ENCODE measurements at places on chromosomes 2 and 18. TPM values are rescaled to one million over a fixed set of nuclear protein-coding genes. Genes with fewer than 3 reads are reported as not detected.

- DNase-seq, result no peak
Measured at GRCh38 chr18:29218091-29218490, 1041.2 kb upstream of the CDH2 start.

DNA sequence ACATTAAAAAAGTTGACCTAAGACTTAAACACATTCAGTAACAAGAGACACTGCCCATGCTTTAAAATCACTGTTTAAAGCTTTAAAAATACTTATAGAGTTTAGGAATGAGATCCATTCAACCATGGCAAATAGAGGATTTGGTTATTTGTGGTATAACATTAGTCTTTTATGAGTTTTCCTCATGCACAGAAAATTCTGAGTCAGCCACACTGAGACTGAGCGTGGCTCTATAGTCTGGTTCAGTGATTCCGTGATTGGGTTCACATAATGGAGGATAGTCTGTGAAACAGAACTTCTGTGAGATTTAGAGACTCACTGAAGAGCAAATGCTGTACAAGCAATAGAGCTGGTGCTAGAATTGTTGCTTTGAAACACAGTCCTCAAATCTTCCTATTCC is 1502.4 kb upstream of the PIK3C3 start:
- no peak for DNase-seq

- no peak for DNase-seq
Measured at GRCh38 chr2:223894968-223895367, 50.2 kb downstream of the WDFY1 start.

Gene NEMP2
- 5.3 TPM for total RNA-seq

Gene SERPINB10
- total RNA-seq, result not detected

DNA sequence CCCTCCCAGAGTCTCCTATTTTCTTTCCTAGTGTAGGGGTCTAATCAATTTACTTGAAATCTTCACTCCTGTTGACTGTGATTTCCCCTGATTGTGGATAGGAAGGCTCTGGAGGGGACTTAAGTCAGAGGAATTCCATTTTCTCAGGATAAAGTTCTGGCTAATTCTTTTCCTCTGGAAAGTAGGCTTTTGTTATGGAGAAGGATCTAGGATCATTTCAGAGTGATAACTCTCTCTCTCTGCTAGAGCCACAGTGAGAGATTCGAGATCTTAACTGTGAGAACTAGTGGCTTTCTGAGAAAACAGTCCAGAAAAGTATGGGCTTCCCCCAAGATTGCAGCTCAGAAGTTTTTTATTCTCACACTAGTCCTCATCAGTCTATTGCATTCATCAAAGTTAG is 163.9 kb upstream of the TFPI start:
- no peak for DNase-seq

DNA sequence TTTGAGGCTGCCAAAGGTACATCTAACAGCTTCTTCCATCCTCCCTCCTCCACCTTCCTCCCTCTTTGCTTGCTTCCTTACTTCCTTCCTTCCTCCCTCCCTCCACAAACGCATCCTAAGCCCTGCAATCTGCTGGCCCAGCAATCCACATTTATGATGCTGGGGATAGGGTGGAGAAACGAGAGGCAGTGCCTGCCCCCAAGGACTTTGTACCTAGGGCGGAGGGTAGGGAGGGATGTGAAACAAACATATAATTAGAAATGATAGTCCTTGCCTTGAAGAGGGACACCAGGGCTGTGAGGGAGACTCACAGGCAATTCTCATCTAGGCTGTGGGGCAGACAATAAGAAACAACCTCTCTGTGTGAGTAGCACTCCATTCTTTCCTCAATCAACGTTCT is 188.3 kb downstream of the ANKRD30B start:
- no peak for DNase-seq

Gene LBH
- 25.7 TPM for total RNA-seq

- peak; percentile 40 for DNase-seq
Measured at GRCh38 chr2:10498525-10499274, 50.6 kb upstream of the ODC1 start.

- no peak for DNase-seq
Measured at GRCh38 chr2:168453404-168453803, 2.7 kb upstream of the CERS6 start.

GRCh38 chr2:150480241-150480640 is 7.2 kb downstream of the RND3 start:
- no peak for DNase-seq

Gene EPAS1
- total RNA-seq, result 3.7 TPM

Gene CCDC121
- 1.5 TPM for total RNA-seq

Gene ANKRD53
- 0.39 TPM for total RNA-seq

Gene KCNE4
- total RNA-seq, result not detected
